Stimulated activated CD4-positive, alpha-beta T cell treated with anti-CD3 and anti-CD28 coated beads, Interleukin-2, amount 100 ng/mL, for 4 hours (primary cell): ENCODE measurements at places on chromosomes 3 and 15.

DNA sequence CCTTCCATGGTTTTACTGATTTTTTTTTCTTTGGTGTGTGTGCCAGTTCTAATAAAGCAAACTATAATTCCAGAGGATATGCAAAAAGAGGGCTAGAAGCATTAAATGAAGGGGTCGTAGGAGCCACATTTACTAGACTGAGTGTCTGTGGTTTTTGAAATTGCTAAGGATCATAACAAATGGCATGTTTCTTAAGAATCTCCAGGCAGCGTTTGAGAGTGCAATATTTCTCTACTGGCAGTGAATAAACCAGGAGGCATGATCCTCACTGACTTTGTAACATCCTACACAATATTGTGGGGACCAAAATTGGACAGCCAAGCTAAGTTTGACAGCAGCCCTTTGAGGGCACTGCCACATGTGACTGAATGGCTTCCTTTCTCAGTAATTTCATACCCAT is 115.9 kb upstream of the CCNL1 start:
- DNase-seq = no peak

GRCh38 chr3:83601704-83602103 is 1357.1 kb upstream of the CADM2 start:
- DNase-seq = no peak

DNA sequence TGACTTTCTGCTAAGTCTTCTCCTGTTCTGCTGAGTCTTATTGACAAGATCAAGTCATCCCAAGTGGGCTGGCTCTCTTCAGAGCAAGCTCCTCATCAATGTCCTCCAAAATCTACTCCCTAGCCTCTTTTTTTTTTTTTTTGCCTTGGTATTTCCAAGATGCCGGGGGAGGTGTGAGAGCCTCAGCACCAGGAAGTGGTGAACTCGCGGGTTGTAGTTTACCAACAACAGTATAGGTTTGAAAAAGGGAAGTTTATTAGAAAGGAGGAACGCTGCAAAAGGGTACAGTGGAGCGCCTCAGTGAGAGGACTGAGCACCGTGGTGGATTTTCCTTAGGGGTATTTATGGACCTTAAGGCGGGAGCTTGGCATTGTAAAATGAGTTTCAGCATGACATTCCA is 94.3 kb upstream of the SGO1 start:
- no peak for DNase-seq

GRCh38 chr15:70437882-70438451 is 325.4 kb downstream of the UACA start:
- no peak for DNase-seq

DNA sequence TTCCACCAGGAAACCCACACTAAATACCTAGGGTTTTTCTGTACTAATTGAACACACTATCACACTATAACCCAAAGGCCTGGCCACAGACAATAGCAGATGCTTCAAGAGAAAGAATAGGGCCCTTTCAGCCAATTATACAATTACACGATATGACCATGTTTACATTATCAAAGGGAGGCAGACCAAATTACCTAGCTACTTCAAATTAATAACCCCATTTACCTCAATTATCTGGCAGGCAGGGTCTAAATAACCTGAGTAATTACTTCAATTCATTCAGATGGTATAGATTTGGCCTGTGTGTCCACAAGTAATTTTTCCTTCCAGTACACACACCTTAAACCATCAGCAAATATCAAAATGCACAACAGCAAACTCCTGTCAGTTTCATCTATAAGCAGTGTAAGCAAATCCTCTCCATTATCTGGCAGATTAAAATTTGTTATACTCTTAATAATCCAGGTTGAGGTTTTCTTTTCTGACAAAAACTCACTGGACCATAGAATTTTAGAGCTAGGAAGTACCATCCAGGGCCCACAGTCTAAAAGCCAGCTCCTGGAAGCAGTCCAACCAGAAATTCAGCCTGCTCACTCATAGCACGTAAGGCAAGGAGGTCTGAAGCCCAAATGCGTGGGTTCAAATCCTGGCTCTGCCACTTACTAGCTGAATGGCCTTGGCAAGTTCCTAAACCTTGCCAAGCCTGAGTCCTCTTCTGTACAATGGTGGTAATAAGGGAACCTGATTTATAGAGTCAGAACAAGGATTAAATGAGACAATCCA is 51.8 kb downstream of the RFTN1 start:
- no peak for DNase-seq

- no peak for DNase-seq
Observed at GRCh38 chr3:87044846-87045245, 53.9 kb upstream of the VGLL3 start.

DNA sequence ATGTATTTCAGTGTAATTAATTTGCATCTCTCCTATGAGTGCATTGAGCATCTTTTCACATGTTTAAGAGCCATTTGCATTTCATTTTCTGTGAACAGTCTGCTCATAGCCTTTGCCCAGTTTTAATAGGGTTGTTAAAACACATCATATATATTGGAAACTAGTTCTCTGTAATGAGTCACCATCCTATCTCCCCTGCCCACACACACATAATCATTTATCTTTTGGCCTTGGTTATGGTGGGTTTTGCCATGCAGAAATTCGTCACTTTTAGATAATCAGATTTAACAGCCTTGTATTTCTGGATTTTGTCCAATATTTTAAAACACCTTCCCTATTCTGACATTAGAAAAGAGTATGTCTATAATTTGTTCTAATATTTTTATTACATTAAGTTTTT is 11.9 kb upstream of the CHRM5 start:
- DNase-seq = no peak

- DNase-seq = no peak
Observed at GRCh38 chr15:76236350-76236749, 74.9 kb downstream of the ETFA start.

DNA sequence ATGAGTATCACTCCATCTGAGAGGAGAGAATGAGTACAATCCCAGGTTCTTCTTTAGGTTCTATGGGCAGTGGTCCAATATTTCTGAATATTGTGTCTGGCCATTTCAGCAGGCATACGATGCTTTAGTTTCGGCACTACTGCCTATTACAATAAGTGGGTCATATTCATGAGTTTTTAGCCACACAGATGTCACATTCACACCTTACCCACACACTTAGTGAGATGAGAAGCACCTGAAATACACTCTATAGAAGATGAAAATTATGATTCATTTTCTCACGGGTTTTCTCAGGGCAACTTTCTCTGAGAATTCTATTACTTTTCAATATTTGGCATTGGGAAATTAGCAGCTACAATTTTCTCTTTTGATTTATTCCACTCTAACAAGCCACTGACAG is 132.2 kb downstream of the TGFBR2 start:
- no peak for DNase-seq
